Psoas muscle (tissue), 8 donors: ENCODE measurements at places on chromosomes 11 and 22.

DNA sequence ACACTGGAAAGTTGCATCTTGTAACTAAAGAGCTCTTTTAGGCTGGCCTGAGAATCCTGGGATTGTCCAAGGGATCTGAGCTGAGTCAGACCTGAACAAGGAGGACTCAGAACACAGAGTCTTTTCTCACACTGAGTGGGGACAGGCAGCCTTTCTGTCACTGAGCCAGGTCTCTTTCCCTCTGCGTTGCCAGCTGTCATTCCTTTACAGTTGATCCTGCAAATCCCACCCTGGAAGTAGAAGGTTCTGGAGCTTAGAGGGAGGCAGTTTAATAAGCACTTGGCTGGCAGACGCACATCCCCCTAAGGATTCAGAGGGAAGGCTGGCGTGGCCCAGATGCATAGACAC lies 76.3 kb upstream of the SUSD2 start:
- DNase-seq = no peak

DNA sequence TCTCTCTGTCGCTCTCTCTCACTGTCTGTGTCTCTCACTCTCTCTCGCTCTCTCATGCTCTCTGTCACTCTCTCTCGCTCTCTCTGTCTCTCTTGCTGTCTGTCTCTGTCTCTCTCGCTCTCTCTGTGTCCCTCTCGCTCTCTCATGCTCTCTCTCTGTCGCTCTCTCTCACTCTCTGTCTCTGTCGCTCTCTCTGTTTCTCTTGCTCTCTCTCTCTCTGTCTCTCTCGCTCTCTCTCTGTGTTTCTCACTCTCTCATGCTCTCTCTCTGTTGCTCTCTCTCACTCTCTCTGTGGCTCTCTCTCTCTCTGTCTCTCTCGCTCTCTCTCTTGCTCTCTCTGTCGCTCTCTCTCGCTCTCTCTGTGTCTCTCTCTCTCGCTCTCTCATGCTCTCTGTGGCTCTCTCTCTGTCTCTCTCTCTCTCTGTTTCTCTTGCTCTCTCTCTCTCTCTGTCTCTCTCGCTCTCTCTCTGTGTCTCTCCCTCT lies 33.2 kb upstream of the BRSK2 start:
- no peak for DNase-seq

DNA sequence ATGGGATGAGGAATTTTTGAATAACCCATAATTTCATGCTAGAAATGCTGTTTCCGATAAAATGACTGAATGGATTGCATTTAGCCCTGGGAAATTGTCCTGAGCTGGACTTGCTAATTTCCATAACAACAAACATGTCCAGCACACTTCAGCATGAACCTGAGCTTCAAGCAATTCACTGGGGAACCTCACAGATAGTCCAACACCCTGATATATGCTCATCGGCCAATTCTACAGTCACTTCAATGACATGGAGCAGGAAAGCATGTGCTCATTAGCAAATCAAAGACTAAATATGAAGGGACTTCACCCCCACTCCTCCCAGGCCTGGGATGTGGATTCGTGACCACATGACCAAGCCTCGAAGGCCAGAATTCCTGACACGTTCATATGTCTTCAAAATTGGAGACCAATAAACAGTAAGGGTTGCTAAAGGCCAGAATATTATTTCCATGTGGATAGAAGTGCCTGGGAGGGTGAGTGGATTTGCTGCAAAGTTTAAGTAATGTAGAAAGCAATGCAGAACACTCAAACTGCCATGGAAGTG lies 131.9 kb downstream of the SLC1A2 start:
- DNase-seq = no peak

DNA sequence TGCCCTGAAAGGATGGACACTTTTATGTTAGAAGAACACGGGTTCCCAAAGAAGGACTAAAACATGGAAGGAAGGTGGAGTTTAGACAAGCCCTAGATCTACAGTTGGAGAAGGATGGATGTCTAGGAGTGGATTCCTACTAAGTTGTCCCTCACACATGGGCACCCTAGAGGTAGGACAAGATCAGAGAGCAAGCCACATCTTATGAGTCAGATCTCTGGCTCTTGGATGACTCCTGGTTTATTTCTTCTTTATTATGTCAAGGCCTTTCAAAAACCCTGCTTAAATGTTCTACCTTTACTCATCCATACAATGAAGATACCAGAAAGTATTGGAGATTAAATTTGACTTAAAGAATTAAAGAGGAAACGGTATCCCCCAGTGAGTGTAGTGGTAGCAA lies 34.4 kb downstream of the PRCP start:
- DNase-seq = no peak

DNA sequence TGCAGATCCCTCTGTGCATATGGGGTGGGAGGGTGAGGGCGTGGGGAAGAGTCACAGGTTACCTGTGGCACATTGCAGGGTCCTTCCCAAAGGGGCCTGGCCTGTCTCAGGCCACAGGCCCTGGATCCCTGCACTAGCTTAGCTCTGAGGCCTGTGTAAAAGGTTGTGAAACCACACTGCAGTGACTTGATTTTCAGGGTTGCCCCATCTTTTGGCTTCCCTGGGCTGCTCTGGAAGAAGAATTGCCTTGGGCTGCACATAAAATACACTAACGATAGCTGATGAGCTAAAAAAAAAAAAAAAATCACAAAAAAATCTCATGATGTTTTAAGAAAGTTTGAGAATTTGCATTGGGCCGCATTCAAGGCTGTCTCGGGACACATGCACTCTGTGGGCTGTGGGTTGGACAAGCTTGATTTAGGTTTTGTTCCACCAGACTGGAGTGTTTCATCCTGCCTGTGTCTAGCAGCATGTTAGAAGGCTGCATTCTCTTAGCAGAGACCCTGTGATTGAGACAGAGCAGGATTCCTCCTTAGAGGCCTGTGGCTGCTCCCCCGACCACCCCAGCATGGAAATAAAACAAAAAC lies 35.9 kb upstream of the TREH start:
- DNase-seq = no peak
